ENCODE measurements at places on chromosomes 12 and 14.
A peak's percentile ranks its signal among the peaks of the same experiment; 100 is the strongest.

DNA sequence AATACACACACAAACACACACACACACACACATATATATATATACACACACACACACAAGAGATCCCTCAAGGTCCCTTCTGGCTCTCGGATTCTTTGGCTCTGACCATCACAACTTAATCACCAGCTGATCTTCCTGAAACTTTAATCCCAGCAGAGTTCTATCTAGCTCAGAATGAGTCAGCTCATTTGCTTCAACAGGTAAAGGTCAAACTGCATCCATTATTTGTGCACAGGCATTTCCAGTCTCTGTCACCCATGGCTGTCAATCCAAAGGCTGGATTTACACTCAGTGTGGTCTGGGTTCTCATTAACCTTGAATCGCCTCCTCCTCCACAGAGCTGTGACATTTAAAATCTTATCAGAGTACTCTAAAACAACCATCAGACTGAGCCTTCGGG lies 113.3 kb upstream of the TMPO start:
- DNase-seq: no peak

GRCh38 chr14:105748204-105748578 lies 221.8 kb downstream of the TMEM121 start:
- no peak for DNase-seq

- DNase-seq: no peak
Observed at GRCh38 chr12:6471989-6472360, 1.5 kb upstream of the VAMP1 start.

DNA sequence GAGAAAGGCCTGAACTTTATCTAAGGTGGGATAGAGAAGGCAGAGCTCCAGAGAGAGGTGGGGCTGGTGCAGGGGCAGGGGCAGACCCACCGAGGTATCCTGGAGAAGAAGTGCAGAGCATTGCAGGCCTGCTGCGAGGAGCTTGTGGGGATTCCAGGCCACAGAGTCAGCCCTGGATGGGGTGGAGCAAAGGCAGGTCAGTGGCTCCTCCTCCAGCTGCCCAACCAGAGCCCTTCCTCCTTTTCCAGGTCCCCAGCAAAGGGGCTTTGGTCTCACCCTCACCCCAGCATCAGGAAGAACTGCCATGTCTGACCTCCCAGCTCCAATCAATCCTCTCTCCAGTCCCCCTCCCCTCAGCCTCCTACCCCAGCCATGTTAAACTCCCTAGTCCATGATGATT lies 19.8 kb upstream of the ZNF740 start:
- no peak for DNase-seq

- DNase-seq: no peak
Observed at GRCh38 chr14:61753631-61754030, 8.6 kb upstream of the SNAPC1 start.

GRCh38 chr12:57133013-57133569 lies 4.8 kb downstream of the LRP1 start:
- no peak for DNase-seq

- DNase-seq: no peak
Observed at GRCh38 chr12:82008251-82008650, 249.1 kb upstream of the PPFIA2 start.

DNA sequence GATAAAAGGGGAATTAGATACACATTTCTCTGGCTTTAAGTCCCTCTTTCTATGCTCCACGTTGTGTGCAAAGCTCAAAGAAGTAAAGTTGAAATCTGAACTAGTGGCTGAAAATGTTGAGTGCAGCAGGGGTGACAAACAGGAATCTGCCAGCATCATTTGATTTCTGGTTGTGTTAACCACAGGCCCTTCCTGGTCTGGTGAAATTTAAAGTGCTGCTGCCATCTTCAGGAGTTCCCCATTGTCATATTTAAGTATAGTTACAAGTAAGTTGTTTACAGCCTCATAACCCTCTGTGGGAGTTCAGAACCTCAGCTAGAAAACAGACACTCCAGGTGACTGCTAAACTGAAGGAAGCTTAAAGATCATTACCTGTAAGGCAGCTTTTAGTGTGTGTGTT lies 90.9 kb upstream of the CCDC196 start:
- DNase-seq: no peak

DNA sequence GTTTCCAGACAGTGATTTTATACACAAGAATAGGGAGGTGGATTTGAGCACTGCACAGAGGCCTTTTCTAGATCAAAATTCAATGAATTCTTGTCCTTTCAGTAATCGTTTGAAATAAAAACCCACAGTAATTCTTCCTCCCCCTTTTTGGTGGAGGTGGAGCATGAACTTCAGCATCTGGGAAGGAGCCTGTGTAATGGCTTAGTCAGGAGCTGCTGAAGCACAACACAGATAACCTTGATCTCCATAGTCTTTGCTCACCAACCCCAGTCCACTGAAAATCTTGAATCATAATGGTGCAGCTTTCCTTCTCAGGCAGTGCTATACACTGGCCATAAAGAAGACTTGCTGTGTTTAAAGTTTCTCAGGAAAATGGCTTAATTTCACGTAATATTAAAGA lies 6.4 kb upstream of the TBPL2 start:
- no peak for DNase-seq

DNA sequence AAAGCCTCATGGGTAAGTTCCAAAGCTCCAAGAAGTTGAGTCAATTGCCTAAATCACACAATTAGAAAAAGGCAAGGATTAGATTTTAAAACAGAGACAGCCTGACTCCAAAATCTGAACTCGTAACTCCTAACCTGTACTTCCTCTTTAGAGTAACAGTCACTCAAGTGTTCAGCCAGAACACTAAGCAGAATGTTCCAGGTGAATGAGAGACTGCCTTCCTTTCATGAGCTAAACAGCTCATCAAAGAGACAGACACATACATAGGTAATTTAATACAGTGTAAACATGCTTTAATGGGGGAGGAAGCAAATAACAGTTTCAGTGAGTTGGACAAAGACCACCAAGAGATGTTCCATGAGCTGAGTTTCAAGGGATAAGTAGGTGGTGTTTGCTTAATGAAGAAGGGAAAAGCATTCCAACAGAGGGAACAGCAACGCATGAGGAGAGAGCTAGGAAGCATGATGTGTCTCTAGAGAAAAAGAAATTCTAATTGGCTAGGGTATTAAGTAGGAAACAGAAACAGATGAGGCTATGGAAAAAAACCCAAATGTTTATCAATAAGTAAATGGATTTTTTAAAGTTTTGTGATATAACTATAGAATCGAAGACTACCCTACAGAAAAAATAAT lies 403.9 kb downstream of the MED13L start:
- no peak for DNase-seq

- DNase-seq: no peak
Observed at GRCh38 chr12:130876297-130876696, 4.4 kb downstream of the RAN start.

- peak; percentile 17 for DNase-seq
Observed at GRCh38 chr12:67649570-67650387, 1.2 kb downstream of the DYRK2 start.

- no peak for DNase-seq
Observed at GRCh38 chr14:68307790-68308168, 485.1 kb downstream of the ZFP36L1 start.

DNA sequence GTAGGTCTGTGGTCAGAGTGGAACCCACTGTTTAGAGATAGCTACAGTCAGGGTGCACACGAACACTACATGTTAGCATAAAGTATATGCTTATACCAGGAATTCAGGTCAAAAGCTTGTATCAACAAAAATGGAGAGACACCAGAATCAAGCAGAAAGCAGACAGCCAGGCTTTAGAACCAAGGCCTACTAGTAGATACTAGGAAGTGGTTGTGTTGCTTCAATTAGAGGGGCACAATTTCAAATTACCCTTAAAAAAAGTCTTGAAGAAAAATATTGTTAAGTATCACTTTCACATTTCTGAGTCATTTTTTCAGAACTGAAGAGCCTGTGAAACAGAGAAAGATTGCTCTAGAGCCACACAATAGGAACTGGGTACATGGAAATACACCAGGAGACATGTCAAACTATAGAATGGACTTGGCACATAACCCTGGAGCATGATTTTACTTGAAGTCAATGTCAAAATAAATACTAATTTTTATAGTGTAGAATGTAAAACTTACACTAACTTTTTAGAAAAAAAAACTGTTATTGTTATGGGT lies 41.6 kb downstream of the LRRC9 start:
- DNase-seq: no peak

GRCh38 chr12:123388951-123389559 lies 5.1 kb downstream of the KMT5A start:
- DNase-seq: no peak

DNA sequence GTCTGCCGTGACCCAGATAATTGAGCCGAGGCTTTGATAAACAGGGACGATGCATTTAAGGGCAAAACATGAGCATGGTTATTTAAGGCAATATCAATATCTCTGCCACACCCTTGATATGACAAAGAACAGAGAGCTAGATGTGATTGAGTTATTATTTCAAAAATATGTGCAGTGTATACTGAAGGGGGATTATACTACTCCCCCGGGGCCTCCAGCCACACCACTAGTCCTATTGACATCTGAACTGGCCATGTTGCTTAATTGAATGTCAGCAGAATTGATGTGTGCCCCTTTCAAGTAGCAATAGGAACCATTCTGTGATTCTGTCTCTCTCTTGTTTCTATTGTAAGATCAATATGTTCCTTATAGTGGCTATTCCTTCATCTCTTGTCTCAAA lies 794.8 kb upstream of the SEL1L start:
- no peak for DNase-seq

DNA sequence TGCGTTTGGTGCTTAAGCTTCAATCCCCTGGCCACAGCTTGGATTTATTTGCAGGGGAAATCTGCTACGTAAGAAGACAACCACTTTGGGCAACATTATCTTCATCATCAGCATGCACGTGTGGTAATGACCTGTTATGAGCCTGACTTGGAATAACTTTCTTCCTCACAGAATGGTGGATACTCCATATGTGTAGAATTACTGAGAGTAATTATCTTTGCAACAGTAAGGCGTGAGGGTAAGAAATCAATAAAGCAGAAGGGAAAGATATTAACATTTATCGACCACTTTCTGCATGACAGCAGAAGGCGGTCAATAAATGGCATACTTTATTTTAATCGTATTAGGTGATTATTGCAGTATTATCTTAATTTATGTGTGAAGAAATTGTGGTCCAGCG lies 152.7 kb downstream of the RGS6 start:
- DNase-seq: no peak

DNA sequence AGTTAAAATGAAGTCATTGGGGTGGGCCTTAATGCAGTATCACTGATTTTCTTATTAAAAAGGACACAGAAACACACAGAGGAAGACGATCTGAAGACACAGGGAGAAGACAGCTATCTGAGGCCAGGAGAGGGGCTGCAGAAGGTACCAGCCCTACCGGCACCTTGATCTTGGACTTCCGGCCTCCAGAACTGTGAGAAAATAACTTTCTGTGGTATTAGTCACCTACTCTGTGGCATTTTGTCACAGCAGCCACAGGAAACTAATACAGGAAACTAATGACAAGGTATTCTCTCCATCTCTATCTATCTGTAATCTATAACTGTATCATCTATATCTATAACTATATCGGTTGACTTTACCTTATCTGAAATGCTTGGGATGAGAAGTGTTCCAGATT lies 1149.5 kb downstream of the BCL11B start:
- no peak for DNase-seq

GRCh38 chr14:77143071-77143470 lies 1.5 kb upstream of the ZDHHC22 start:
- no peak for DNase-seq

DNA sequence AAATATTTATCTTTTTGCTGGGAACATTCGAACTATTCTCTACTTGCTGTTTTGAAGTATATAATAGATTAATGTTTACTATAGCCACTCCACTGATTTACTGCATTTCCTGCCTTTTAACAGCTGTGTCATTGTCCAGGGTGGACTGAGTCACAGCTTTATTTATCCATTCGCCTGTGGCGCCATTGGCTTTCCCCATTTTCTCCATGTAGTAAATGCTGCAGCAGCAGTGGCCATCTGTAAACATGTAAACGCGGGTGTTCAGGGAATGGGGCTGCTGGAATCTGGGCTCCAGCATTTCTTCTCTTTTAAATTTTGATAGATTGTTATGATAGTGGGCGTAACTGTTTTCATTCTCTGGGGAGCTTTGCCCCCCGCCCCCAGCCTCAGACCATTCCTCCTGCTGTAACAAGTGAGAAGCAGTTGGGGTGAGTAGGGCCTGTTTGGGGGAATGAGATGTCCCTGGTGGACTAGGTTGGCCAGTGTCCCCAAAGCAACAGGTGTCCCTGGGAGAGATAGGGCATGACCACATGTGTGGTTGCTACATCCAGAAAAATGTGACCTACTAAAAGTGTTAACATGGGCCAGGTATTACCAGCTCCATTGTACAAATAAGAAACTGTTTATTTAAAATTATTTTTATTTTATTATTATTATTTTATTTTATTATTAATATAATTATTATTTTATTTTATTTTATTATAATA lies 32.9 kb downstream of the RIN3 start:
- no peak for DNase-seq

GRCh38 chr14:99531251-99532096 lies 50.3 kb downstream of the CCNK start:
- DNase-seq: no peak

DNA sequence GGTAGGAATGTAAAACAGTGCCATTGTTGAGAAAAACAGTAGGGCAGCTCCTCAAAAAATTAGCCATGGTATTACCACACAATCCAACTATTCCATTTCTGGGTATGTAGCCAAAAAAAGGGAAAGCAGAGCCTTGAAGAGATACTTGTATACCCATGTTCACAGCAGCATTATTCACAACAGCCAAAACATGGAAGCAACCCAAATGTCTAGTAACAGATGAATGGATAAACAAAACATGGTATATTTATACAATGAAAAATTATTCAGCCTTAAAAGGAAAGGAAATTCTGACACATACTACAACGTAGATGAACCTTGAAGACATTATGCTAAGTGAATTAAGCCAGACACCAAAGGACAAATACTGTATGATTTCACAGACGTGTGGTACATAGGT lies 67.6 kb upstream of the GNG2 start:
- no peak for DNase-seq

- DNase-seq: no peak
Observed at GRCh38 chr12:111268738-111269572, 99.9 kb downstream of the PHETA1 start.

DNA sequence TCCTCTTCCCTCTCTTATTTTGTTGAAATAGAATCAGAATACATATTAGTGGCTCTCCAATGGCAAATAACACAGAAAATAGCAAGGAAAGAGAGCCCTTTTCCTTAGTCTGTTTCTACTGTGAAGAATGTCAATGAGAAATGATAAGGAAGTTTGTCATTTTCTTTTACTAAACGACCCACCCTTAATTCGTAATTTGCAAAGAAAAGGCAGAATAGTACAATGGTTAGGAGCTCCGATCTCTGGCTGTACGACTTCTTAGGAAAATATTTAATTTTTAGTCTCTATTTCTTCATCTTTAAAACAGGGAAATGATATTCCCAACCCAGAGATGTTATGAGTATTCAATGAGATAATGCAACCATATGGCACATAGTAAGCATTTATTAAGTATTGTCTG lies 6.0 kb downstream of the PAX9 start:
- DNase-seq: no peak

Data from activated T-helper 1 cell treated with Interleukin-2 at 50 U/mL for 16 hours (primary cell).